GM04503 (cell line): ENCODE measurements at places on chromosomes 5 and 9.

DNA sequence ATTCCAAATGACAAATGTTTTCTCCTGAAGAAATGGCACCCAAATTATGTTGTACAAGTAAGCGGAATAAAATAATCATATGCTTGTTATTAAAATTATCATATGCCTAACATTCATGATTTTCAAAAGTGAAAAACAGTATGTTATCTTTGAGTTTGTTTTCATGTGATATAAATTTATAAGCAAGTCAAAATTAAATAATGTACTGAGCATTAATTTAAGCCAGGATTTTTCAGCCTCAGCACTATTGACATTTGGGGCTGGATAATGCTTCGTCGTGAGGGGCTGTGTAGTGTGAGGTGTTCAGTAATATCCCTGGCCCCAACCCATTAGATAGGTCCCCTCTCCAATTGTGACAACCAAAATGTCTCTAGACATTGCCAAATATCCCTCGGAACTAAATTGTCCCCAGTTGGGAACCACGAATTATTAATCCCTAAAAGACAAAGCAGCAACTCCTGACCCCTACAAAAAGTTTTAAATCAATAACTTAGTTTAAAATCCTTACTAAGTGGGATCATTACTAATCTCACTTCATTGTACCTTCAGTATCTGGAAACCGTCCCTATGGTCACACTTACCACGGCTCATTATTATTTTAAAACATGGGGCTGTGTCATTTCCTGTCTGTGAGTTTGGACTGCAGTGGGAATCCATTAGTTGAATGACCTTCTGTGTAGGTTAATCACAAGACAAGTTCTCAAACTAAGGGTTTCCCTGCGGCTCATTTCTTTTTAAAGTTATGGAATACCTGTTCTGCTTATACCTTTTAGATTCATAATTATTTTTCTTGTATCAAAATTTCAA lies 1.3 kb upstream of the NNT start:
- DNase-seq: peak; percentile 4

DNA sequence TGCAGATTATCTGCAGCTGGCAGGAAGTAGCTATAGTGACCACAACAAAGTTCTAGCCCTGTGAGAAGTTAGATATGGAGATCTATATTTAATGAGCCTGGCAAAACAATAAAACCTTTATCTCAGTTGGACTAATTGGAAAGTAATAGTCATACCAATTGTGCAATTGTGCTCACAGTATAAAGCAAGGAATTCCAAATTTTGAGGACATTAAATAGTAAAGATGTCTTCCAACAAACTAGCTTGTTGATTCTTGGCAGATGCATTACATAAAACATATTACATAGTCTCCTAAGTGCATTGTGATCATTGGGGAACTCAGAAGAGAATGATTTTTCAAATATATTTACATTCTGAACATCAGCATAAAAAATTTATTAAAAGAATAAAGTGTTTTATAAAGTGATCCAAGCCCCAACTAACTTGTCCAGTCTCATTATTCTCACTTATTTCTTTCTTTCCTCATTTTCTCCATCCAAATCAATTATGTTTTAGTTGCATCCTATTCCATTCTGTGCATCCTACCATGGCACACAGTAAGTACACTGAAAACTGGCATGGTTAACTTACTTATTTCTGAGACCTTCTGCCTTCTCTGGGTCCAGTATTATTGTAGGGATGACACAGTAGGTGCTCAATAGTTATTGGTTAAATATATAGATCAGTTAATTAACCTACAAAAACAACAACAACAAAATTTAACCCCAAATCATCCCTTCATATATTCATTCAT lies 977.2 kb upstream of the NUDT12 start:
- no peak for DNase-seq

GRCh38 chr9:133050142-133050541 lies 11.6 kb upstream of the CEL start:
- DNase-seq: no peak

DNA sequence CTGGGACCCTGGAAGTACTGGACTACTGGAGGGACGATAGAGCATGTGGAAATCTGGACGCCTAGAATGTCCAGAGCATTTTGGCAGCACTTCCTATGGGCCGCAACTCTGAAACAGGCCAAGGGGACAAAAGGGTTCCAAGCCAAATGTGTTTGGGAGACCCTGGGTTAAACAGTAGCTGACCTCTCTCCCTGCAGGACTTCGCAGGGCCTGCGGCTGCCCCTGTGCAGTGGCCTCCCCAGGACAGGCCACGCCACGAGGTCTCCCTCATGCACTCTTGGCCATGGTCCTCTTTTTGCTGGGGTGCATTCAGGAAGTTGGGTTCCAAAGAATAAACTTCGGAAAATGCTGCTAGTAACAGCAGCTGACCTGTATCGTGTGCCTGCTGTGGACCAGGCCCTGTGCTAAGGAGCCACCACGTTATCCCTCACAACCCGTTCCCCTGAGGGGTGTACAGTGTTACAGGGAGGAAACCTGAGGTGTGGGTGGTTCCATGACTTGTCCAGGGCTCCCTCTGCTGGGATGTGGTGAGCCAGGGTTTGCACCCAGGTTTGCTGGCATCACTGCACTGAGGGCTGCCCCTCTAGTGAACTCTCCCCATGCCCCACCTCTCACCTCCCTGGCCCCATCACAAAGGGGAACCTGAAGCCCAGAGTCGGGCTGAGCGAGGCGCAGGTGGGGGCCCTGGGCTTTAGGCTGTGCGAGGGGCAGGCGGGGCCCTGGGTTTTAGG lies 79.4 kb downstream of the AMBP start:
- no peak for DNase-seq

GRCh38 chr9:107488375-107489143 lies 1.0 kb downstream of the KLF4 start:
- DNase-seq: no peak

- DNase-seq: no peak
Measured at GRCh38 chr5:171031977-171032376, 170.2 kb downstream of the RANBP17 start.

DNA sequence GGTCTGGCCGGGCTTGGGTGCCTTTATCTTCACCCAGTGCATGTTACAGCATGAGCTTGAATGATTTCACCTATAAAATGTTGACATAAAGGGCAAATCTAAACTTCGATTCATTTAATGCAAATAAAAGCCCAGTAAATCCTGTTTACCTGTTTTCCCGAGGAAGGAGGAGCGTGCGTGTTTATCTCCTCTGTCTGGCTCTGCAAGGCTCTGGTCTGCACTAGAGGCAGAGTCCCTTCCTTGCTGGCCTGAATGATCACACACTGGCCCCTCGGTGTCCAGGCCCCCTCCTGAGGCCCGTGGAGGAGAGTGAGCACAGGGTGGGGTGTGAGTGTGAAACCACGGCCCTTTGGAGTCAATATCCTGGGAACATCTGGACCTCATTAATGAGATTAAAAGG lies 125.1 kb upstream of the LHFPL2 start:
- no peak for DNase-seq

GRCh38 chr9:3332802-3333201 lies 193.0 kb downstream of the RFX3 start:
- no peak for DNase-seq

GRCh38 chr5:159601216-159601615 lies 270.9 kb upstream of the IL12B start:
- no peak for DNase-seq

DNA sequence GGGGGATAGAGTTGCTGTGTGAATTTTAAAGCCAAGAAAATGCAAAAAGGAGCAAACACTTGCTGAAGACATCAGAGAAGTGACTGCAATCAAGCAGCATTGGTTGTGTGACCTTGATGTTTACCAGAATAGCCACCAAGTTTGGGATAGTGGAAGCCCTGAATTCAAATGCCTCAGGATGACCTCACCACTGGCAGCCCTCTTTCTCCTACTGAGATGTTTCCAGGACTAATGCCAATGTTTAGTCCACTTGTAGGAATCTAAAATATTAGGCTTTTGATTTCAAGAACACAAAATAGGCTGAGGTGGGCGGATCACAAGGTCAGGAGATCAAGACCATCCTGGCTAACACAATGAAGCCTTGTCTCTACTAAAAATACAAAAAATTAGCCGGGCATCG lies 112.2 kb upstream of the NUDT12 start:
- DNase-seq: peak; percentile 13

- DNase-seq: no peak
Measured at GRCh38 chr5:61028382-61028781, 83.4 kb downstream of the NDUFAF2 start.

DNA sequence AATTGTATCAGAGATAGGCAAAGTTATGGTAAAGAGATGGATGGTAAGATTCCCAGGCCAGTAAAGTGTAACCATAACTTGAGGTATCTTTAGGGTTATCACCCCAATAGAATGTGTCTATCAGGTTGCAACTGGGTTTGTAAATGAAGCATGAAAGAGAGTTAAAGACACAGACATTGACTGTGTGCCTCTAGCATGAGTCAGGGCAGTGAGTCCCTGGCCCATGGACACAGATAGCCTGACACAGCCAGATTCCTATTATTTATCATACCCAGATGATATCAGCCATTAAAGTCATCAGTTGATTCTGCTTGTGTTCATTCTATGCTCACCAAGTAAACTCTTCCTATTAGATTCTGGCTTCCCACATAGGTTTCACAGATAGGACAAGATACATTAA lies 33.5 kb upstream of the SNAPC3 start:
- DNase-seq: no peak

GRCh38 chr5:35859101-35859661 lies 2.5 kb downstream of the IL7R start:
- no peak for DNase-seq

DNA sequence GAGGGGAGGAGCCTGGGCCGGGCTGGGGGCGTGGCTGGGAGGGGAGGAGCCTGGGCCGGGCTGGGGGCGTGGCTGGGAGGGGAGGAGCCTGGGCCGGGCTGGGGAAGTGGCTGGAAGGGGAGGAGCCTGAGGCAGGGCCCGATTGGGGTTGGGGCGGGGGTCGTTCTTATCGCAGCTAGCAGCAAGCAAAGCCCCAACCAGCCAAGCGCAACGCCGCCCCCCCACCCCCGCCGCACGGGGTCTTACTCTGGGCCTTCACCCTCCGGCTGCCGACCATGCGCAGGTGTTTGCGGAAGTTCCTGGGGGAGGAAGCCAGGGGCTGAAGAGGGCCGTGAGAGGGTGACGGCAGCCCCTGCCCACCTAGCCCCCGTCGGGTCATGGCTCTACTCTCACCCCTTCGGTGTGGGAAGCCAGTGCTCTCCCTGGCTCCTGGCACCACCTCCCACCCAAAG lies 5.0 kb downstream of the NSMF start:
- no peak for DNase-seq

DNA sequence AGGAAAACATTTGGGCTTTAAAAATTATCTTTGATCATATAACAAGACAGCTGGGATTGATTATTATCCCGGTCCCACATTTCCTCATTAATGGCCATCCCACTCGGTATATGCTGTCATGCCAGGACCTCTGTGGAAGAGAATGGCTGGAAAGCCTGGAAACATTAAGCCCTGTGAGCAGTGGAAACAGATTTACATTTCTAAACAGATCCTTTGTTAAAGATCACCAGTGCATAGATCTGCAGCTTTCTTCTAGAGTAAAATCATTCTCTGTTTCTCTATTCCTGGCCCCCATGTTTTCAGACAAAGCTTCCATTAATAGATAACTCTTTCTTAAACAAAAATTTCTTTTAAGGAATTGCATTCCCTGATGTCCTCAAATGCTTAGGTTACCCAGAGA lies 152.2 kb downstream of the CAVIN4 start:
- no peak for DNase-seq

- no peak for DNase-seq
Measured at GRCh38 chr5:116075191-116075831, 9.5 kb upstream of the COMMD10 start.

GRCh38 chr5:124394700-124395245 lies 351.7 kb downstream of the ZNF608 start:
- DNase-seq: no peak

DNA sequence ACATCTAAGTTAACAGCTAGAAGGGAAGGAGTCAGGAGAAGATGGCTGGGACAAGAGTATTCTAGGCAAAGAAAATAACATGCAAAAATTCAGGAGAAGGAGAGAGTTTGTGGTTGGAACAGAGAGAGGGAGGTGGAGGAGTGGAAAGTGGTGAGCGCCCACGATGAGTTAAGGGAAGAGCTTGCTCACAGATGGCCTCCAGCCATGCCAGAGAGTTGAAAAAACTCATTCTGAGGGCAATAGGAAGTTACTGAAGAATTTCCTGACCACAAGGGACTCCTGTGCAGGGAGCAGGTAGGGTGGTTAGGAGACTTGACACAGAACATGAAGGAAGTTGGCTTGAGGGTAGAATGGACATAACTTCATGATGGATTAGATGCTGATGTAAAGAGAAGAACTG lies 159.7 kb downstream of the DOCK2 start:
- DNase-seq: no peak

- DNase-seq: no peak
Measured at GRCh38 chr5:179377421-179378115, 32.3 kb upstream of the ADAMTS2 start.

DNA sequence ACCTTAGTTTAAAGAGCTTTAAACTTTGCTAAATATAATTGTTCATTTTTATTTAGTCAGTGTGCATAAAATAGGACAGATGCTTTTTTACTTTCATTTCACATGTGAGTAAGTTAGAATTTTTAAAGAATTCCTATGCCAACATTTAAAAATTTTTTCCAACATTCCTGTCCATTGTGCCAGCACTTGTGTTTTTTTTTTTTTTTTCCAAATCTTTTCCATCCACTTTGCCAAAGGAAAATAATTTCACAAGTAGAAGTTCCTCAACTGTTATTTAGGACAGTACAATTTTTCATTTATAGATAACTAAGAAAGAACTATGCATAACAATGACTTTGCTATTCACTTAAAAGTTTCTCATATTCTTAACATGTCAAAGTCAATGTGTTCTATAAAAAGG lies 189.5 kb downstream of the ADAMTS6 start:
- DNase-seq: no peak

DNA sequence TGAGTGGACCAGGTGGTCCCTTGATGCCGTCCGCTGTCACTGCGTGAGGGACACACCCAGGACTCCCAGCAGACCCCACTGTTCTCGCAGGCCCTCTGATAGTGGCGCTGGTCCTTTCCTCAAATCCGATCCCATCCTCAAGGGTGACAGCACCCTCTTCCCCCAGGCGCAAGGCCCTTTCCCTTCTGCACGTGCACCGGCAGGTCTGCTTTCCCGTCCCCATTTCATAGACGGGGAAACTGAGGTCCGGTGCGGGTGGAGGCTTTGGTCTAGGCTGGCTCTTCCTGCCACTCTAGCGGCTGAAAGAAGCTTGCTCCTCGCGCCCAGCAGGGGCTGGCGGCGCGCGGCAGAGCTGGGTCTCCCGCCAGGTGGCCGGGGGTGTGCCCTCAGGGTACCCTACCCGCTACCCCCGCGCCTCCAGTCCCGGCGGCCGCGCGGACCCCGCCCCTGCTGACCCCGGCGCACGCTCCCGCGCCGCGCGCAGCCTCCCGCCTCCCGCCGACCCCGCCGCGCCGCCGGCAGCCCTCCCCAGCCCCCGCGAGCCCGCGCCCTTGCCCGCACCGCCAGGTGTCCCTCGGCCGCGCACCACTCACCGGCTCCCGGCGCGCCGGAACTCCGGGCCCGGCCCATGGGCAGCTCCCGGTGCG lies 453 bp downstream of the RASGEF1C start:
- DNase-seq: no peak

- DNase-seq: no peak
Measured at GRCh38 chr5:142827934-142828576, 57.9 kb downstream of the ARHGAP26 start.
